ENCODE measurements at places on chromosomes 16 and 17. TPM values are rescaled to one million over a fixed set of nuclear protein-coding genes. Genes with fewer than 3 reads are reported as not detected.

Gene KCNH4
- 0.27 TPM for total RNA-seq

Gene HNF1B
- not detected for total RNA-seq

Gene MYH11
- total RNA-seq, result 12,156 TPM

Gene SSTR5
- total RNA-seq, result not detected

Gene SPATA32
- not detected for total RNA-seq

Gene PITPNM3
- total RNA-seq, result 55.3 TPM

Gene PDIA2
- total RNA-seq, result 0.81 TPM
